Stimulated activated CD4-positive, alpha-beta T cell treated with anti-CD3 and anti-CD28 coated beads, Interleukin-4, amount 100 ng/mL, for 1 hour (primary cell): ENCODE measurements at places on chromosomes 16 and 17.

DNA sequence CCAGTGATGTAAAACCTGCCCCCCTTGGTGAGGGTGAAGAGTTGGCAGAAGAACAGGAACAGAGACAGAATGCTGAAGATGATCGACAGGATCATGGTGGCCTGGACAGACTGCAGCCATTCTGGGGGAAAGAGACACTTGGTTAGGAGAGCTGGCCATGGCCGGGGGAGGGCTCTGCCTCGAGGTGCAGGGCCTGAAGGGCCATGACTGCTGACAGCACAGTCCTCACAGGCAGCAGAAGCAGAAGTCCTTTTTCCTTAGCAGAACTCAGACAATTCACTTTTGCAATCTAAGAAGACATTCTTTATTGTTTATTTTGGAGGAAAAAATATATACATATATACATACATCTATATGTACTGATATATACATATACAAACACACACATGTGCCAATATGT lies 25.6 kb downstream of the PMP22 start:
- no peak for DNase-seq

GRCh38 chr16:79772784-79773183 lies 172.2 kb upstream of the MAF start:
- DNase-seq, result no peak

DNA sequence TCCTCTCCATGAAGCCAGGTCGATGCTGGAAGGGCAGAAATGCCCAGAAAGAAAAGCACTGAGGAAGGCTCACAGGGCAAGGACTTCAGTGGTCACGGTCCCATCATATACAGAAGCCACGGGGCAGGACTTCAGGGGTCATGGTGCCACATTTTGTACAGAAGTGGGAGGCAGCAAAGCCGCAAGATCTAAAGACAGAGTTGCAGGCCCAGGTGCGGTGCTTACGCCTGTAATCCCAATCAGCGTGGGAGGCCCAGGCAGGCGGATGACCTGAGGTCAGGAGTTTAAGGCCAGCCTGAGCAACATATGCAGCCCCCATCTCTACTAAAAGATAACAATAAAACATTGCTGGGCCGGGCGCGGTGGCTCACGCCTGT lies 96.0 kb downstream of the NXN start:
- DNase-seq, result no peak

- peak; percentile 13 for DNase-seq
Measured at GRCh38 chr16:46947900-46948547, 25.4 kb downstream of the DNAJA2 start.

DNA sequence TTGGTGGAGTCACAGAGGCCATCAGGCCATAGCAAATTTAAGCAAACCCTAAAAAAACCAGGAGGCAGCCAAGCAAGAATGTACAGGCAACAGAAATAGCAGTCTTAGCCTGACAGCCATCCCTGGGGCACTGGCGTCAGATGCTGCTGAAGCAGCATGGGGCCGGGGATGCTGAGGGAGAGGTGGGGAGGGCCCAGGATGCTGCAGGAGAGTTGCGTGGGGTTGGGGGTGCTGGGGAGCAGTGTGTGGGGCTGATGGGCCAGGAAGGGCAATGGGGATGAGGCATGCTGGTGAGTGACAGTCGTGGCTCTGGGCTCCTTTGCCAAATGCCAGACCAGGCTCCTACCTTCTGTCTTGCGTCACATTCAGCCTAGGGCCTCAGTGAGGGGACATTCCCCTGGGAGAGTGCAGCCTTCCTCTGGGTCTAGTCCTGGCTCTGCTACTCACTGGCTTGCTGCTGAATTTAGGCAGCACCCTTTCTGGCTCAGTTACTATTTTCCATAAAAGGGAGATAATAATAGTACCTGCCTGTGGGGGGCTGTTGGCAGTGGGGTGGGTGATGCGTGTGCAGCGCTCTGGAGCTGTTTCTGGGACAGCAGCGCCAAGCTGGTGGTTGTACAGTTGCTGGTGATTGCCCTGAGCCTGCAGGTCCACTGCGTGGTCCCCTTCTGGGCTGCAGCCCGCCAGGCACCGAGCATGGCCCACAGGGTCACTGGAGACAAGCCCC lies 88.1 kb downstream of the AMFR start:
- DNase-seq, result no peak

DNA sequence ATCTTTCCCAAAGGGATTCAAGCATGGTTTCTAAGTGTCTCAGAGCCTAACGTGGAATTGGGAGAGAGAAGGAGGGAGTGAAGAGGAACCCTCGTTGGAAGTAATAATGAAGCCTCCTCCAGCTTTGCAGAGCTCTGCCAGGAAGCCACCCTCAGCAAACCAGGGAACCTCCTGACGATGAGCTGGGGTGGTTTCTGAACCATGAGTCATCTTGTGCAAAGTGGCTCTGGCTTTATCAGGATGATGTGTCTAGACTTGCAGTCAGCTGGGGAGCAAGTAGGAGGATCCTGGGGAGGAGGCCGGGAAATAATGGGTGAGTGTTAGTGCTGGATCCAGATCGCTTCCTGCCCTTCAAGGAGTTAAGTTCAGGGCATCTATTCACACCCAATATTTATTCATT lies 191.7 kb upstream of the RBFOX1 start:
- no peak for DNase-seq
